GM12891 (cell line): ENCODE measurements at places on chromosomes 2 and 18.

GRCh38 chr18:9546468-9546867 is 67.9 kb downstream of the PPP4R1 start:
- DNase-seq = no peak

DNA sequence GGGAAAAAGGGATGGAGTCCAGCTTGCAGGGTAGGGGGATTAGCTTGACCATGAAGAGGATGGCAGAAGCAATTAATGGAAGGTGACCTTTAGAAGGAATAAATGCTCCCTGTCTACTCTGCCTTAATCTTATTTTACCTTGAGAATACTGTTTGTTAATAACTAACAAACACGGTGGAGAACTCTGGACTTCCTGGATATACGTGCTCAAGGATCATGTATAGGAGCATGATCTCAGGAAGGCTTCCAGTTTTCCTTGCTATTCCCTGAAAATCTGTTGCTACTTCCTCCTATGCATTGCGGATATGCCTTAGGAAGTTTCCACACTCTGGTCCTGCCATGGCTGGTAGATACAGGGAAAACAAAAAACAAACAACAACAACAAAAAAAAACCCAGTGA is 44.8 kb upstream of the BCL11A start:
- DNase-seq = no peak

DNA sequence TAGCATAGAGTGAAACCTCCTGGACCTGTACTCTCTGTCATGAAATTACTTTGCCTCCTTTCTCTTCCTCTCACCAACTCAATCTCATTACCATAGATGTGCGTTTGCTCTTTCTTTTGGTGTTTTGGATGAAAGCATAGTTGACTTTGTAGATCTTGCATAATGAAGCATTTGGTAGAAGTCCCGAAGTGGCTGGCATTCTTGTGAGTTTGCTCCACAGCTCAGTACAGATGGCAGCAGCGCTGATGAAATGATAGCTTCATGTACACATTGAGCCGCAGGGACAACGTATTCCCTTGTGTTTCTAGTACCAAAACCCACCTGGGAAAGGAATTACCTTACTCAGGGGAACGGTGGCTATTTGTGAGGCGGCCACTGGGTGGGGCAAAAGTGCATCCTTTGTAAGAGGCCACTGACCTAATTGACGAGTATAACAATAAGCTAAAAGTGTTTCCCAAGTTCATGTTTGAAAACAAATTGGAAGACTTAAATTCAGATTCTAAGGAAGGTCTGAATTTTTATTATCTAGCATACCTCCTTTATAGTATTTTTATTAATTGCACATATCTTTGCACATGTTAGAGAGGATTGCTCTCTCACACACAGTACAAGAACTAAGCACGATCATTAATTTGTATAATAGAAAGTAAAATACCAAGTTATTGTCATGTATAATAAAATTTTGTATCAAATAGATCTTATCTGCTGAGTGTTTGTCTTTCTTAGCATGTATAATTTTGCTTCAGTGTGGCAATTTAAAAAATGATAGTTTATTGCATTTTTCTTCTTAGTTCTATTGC is 25.4 kb upstream of the CDH7 start:
- DNase-seq = no peak

DNA sequence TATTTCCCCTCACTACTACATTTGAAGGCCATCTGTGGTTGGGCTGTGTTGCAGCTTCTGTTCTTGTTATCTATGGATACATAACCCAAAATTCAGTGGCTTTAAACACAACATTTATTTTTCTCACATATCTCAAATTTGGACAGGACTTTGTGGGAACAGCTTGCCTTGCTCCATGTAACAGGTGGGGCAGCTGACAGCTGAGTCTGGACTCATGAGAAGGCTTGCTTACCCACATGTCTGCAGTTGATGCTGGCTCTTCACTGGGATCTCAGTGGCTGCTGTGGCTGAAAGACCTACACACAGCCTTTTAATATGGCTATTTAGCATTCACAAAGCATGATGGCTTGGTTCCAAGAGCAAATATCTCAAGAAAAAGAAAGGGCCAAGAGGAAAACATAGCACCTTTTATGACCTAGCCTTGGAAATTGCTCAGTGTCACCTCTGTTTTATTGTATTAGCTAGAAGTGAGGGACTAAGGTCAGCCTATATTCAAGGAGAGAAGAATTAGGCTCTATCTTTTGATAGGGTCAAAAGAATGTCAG is 296.8 kb upstream of the ZNF521 start:
- DNase-seq = no peak

- DNase-seq = no peak
These were observed 31.5 kb upstream of the INSIG2 start for GRCh38 chr2:118056801-118057200.

- DNase-seq = no peak
These were observed 18.0 kb downstream of the MBP start for GRCh38 chr18:77114415-77115191.

GRCh38 chr18:35463050-35463449 is 34.7 kb downstream of the INO80C start:
- DNase-seq = no peak

DNA sequence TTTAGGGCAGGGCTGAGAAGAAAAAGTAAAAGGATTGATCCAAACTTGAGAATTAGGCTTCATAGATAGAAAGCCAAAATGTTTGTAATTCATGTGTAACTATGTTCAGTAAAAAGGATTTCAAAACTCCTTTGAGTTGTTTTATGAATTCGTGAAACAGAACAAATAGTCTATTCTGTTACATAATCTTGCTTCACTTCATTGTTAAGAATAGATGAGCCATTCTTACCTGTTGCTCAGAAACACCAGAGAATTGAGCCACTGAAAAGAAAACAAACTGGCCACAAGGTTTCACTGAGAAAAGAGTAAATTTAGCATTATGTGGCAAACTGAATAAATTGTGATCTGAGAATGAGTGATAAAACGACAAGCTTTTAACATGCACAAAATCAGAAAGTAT is 4.5 kb upstream of the ITPRID2 start:
- DNase-seq = no peak

GRCh38 chr2:237624565-237624964 is 2.8 kb upstream of the LRRFIP1 start:
- no peak for DNase-seq

DNA sequence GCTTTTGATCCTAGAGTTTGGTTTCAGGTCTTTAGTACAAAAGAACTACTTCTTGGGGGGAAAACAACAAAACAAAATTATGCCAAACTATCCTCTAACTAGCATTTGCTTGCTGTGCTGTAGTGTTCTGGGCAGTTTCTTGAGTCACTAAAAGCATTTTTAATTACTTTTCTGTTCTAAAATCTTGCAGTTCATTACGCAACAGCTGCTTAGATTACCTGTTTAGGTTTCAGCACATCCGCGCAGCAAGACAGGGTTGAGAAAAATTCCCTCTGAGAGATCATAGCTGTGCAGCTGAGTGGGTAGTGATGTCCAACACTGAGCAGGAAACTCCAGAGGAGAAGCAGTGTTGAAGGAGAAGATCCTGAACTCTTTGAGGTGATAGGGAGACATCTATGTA is 9.0 kb downstream of the DAW1 start:
- DNase-seq = no peak

GRCh38 chr2:160613466-160614153 is 120.0 kb upstream of the RBMS1 start:
- DNase-seq = no peak

DNA sequence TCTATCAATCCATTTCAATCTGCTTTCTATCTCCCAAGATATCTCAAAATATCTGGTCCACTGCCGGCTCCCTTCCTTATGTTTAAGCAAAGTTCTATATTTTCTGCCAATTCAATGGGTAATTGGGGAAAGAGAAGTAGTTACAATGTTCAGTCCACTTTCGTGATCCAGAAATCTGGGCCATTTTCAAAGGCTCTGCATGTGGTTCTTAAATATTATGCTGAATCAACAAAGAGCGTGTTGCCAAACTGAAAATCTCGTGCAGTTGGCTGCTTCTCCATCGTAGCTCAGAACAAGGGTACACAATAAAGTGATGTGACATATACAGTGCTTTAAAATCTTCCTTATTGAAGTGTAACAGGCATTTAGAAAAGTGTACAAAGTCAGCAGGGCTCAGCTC is 863.1 kb downstream of the RNF144A start:
- DNase-seq = no peak

DNA sequence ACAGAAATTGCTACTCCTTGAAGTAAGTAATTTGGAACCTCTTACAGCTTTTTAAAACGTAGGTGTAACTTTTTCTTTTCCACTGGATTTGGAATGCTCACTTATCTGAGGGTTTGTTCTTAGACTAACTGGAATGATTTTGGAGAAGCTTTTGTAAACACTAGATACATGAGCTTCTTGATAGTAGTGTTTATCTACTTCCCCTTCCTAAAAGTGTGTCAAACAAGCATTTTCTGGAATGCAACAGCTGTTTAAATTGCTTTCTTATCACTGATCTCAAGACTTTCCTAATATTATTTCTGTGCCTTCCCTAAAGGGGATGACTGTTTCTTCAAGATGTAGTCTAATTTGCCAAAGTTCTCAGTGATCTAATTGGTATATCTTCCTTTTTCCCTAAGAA is 282.6 kb downstream of the CCDC178 start:
- DNase-seq = no peak

DNA sequence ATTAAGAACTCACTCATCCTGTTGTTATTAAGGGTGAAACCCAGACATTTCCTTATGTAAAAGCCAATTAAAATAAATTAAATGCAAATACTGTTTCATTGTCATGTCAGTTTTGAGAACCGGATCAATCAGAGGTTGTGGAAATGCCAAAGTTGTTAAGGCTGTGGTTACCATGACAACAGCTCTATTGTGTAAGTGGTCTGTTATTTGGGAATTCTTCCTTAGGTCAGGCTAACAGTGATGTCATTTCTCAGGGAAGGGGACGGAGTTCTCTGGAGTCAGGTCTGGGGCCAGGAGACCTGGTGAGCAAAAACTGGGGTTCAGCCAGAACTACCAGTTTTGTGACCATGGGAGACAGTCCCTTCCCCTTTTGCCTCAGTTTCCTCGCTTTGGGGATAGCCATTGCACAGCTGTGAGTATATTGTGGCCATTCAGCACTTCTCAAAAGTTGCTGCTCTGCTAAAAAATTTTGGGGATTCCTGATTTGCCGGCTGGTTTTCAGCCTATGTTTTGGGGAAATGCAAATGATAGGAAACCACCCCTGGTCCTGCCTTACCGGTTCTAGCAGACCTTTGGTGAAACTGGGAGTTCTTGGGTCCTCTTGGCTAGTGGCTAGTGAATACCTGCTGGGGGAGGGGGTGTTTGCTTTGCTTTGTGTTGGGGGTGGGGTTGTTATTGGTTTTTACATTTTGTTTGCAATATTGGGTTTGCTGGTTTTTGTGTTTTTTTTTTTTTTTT is 21.6 kb downstream of the HPCAL1 start:
- DNase-seq = no peak

GRCh38 chr2:241065355-241065803 is 36.7 kb downstream of the MTERF4 start:
- no peak for DNase-seq

DNA sequence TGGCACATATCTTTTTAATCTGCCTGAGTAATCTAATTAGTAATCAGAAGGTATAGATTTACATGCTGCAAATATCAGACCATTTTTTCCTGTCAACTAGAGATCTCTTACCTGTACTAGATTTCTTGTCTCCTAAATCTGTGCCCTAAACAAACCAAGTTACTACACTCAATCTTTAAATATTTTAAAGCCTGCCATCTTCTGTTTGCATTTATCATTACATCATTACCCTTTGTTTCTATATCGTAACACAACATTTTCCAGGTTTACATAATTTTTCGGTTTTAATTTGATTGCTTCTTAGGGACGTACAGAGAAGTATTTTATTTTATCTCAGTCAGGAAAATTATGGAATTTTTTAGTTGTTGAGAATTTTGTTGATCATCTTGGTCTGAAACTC is 25.7 kb downstream of the PSMA8 start:
- no peak for DNase-seq

- no peak for DNase-seq
These were observed 78.5 kb downstream of the TANC1 start for GRCh38 chr2:159046966-159047365.

DNA sequence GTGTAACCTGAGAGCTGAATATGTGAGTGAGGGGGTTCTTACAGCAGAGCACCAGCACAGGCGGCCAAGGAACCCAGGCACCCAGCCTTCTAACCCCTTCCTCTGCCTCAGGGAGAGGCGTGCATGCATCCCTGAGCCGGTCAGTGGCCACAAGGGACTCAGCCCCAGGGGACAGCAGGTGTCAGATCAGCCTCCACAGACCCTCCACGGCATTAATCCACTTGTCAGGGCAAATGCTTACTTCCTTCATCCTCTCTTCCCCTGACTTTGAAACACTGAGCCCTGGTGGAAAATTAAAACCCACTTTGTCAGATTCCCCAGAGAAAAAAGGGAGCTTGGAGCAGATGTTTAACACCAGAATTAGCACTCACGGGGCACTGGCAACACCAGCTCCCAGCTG is 60.5 kb upstream of the SMAD2 start:
- DNase-seq = no peak

DNA sequence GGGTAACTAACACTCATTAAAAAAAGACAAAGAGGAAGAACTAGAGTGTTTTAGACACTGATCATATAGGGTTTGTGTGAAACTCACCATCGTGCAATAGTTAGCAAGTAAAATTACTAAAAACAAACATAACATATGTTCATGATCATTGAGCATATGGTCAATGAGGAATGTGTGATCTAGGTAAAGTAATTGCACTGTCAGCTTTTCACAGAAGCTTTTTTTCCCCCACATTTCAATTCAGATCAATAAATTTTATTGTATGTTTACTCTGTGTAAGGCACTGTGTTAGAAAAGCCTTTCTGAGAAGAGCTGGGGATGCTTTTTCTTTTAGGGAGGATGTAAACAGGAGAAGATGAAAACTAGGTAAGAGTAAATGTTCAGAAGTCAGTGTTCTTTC is 348.2 kb downstream of the LRP1B start:
- DNase-seq = no peak

DNA sequence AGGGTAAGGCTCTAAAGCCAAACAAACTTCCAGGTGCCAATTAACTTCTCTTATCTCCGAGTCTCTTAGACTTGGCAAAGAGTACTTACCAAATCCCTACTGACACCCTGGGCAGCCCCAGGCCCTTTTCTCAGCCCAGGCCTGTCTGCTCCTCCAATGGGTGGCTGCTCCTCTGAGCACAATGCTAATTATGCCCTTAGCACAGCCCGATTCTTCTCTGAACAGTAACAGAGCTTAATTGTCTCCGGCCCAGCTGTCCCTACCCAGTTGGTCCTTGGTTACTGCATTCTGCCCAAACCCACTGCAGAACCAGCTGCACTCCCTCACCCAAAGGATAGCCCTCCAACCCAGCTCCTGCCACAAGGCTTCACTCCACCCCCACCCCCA is 110.3 kb downstream of the SMAD7 start:
- DNase-seq = no peak

DNA sequence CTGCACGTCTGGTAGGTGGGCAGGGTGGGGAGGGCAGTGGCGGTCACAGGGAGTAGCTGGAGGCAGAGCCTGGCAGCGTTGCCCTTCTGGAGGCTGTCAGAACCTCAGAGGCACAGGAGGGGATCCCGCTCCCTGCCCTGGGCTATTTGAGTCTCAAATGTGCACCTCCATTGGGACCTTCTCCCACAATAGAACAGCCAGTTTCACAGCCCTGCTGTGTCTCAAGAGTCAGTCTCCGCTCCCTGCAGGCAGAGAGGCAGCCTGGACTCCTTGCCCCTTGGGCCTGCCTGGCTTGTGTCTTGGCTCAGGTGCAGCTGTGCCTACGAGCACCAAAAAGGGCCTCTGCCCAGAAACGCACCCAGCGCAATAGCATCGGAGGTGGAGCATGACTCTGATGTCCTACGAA is 57.4 kb downstream of the FAM168B start:
- DNase-seq = no peak
